ENCODE measurements at places on chromosomes 16 and 17.

DNA sequence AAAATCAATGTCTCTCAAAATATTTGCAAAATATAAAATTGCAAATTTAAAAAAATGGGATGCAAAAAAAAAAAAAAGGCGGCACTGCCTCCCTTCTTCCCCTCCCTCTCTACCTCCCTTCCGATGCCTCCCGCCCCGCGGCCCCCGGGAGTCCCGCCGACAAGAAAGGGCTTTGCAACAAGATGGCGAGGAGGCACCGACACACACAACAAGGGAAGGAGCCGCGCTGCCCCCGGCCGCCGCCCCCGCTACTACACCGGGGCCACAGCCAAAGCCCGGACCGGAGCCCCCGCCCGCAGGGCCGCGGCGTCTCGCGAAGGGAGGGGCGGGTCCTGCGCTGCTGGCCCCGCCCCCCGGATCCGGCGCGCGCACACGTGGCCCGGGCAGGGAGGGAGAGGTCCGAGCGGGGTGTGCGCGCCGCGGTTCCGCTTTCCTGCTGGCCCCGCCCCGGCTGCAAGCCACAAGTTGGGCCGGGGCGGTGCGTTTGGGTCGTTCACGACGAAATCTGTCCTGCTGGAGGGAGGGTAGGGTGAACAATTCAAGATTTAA lies at the start of gene MNT:
Gene MNT (minus strand): TSS at position 184 of the 549 bp plus-strand sequence. CDS start 348 bp downstream, outside the sequence.
- DNase-seq, result peak; percentile 46

DNA sequence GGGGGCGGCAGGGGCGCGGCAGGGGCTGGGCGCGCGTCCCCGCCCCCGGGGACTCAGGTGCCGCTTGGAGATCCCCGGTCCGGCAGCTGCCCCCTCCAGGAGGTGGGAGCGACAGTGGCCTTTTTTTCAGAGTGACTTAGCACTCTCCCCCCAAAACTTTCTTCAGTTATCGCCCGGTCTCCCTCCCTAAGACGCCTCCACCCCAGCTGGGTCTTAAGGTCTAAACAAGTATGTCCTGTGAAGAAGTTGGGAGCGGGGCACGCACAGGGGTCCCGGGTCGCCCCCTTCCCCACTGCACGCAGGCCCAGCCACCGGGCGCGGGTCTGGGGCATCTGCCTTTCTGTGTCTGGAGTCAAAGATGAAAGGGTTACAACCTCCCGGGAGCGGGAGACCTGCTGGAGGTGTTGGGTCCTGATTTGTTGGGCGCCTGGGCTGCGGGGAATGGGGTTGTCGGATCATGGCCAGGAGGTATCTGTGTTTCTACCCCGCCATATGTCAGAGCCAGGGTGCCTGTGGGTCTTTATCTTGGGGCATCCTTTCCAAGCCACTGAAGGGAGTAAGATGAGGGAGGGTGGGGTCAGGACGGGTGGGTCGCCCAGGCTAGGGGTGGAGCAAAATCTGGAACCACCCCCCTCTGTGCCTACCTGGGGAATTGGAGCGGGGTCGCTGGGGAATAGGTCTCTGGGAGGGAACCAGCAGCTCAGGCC lies 757 bp downstream of the FMNL1 start:
- DNase-seq, result no peak

DNA sequence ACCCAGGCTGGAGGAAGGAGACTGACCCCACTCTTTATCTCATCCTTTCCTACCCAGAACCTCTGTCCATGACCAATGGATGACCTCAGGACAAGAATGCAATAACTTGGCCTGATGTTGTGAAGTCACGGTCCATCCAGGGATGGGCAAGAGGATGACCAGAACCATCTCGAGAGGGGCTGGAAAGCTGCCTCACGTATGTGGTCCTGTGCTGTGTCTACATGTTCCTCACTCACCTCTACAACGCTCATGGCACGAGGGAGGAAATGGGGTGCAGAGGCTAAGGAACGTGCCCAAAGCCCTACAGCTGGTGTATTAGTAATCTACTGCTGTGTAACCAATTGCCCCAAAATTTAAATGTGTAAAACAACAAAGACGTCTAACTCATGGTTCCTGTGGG lies 7.3 kb upstream of the KCTD5 start:
- no peak for DNase-seq

- no peak for DNase-seq
These were observed 20.1 kb downstream of the YWHAE start for GRCh38 chr17:1379930-1380313.

DNA sequence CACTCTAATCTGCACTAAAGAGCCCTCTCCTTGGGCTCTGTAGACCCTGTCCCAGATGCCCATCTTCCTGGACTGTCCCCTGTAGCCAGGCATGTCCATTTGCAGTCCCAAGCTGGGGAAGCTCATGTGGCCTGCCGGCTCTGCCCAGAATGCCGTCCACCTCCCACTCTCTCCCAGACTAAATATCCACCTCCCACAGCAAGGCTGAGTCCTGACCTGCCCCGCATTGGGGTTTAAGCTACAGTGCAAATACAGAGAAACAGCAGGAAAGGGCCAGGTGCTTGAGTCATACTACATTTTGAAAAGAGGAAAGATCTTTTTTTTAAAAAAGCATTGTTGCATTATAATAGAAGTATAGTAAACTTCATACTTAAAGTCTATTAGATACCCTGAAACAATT lies 3.0 kb downstream of the ST6GALNAC2 start:
- DNase-seq, result no peak

GRCh38 chr16:57760357-57761160 lies 25.0 kb downstream of the KATNB1 start:
- no peak for DNase-seq

GRCh38 chr16:85202631-85203461 lies 90.6 kb upstream of the CIBAR2 start:
- no peak for DNase-seq

DNA sequence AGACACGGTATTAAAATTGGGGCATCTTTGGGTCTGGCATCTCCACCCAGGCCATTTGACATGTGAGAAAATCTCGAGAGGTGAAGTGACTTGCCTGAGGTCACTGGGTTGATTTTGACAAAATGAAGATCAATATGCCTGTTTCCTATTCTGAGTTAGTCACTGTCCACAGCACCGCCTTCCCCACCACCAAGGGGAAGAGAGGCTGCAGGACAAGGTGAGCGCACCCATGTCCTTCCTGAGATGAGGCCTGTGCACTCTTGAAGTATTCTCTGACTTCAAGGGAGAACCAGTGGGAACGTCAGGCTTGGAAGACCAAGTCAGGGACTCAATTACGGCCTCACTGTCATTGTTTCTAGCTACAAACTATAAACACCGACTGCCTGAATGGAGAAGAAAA lies 49.9 kb upstream of the WSB1 start:
- DNase-seq, result no peak

DNA sequence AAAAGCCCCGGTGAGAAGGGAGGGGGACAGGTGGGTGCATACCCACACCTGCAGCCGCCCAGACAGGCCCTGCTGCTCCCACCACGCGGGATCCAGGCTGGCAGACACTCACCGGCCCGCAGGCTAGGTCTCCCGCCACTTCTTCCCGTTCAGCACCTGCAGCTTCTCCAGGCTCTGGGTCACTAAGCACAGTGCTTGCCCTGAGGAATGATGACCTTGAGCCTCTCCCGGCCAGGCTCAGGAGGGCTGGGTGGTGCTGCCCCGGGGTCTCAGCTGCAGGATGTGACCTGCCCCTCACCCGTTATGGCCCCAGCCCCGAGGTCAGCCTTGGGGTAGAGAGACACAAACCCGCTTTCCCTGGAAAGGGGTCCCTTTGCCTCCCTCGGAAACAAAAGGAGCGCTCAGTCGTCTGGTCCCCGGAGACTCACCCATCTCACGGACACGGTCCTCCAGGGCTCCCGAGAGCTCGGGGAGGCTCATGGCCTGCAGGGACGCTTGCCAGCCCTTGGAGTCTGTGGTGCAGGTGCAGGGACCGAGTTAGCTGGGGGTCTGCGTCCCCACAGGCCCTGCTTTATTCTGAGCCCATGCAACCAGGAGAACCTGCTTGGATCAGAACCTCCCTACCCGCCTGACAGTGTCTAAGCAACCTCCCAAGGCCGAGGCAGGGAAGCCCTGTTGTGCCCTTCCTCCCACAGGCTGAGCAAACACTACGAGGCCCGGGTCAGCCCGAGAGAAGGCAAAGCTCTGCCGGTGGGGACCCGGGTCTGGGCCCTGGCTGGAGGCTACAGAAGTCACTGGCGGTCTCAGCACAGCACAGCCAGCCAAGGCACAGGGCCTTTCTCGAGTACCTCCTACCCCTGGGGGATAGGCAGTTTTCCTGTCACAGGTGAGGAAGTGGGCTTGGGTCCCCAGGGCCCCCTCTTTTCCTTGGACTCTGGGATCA lies 3.8 kb downstream of the NUDT16L1 start:
- DNase-seq, result no peak

- no peak for DNase-seq
These were observed 24.7 kb upstream of the TBX4 start for GRCh38 chr17:61427567-61427966.

- no peak for DNase-seq
These were observed 8.9 kb downstream of the ACOX1 start for GRCh38 chr17:75970011-75970523.

DNA sequence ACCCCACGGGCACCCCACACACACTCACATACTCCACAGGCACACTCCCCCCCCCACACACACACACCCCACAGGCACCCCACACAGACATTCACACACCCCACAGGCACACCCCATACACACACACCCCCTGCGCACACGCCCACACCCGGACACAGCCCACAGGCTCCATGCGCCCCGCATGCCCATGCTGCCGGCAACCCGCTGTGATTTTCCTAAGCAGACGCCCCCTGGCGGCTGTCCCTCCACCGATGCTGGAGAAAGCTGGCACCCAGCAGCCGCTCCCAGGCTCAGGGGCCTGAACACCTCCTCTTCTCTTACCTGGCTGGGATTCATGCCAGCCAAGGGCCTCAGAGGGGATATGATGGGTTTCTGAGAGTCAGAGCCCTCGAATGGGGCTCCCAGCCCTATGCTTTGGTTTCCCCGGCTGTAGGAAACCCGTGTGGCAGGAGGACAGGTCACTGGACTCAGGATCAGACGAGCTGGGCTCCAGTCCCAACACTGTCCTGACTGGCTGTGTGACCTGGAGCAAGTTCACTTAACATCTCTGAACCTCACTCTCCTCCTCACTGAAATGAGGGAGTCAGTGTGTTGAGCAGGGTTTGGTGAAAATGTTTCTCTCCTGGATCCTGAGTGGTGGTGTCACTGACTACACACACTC lies 19.6 kb upstream of the TNFRSF13B start:
- DNase-seq, result no peak

GRCh38 chr17:71938340-71939010 lies 182.3 kb upstream of the SOX9 start:
- no peak for DNase-seq

DNA sequence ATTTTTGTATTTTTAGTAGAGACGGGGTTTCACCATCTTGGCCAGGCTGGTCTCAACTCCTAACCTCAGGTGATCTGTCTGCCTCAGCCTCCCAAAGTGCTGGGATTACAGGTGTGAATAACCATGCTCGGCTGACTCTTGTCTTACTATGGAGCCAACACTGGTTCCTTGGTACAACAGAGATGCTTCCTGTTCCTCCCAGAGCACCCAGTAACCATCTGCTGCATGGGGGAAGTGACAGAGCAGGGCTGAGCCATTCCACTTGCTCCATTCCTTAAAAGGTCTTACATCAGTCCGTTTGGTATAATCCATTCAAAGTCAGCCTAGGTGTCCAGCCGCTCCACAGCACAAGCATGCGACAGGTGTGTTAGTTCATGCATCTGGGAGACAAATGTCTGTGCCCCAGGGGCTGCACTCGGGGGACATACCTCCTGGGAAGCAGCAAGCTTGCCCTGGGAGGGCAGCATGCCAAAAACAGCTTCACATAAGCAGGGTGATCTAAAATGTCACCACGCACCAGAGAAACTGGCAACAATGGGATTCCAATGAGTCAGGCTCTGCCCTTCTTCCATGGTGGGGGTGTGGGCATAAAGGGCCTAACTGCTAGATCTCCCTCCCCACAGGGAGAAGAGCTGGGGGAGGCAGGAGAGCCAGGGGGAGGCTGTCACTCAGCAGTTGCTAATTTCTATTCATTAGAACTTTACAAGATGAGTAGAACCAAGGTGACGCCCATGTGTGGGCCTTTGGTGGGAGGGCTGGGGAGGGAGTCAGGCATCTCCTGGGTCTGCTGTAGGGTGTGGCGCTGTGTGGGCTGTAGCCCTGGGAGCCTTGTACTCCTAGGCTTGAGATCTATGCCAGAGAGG lies 35.5 kb downstream of the PIPOX start:
- DNase-seq, result no peak

- no peak for DNase-seq
These were observed 25.6 kb downstream of the CEP95 start for GRCh38 chr17:64532409-64532808.

GRCh38 chr16:1865902-1866690 lies 5.9 kb downstream of the MEIOB start:
- no peak for DNase-seq

GRCh38 chr16:46897471-46897870 lies 13.3 kb downstream of the GPT2 start:
- DNase-seq, result no peak

GRCh38 chr17:64653985-64654355 lies 8.1 kb downstream of the SMURF2 start:
- DNase-seq, result no peak

DNA sequence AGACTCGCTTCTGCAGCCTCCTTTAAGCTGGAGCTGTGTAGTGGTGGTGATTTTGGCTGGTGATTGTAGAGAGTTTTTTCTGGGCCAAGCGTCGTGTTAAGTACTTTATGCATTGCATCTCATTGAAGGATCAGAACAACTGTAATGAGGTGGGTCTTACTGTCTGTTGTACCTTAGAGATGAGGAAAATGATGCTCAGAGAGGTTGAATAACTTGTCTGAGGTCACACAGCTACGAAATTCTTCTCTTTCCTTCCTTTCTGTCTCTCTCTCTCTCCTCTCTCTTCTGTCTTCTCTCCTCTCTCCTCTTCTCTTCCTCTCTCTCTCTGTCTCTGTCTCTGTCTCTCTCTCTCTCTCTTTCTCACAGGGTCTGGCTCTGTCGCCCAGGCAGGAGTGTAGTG lies 82.8 kb downstream of the CNGB1 start:
- DNase-seq, result no peak

GRCh38 chr16:78284957-78285434 lies 185.5 kb downstream of the WWOX start:
- no peak for DNase-seq

- no peak for DNase-seq
These were observed 420.9 kb downstream of the SHISA9 start for GRCh38 chr16:13322336-13322735.

GRCh38 chr17:63442549-63443035 lies 3.5 kb downstream of the CYB561 start:
- DNase-seq, result no peak

DNA sequence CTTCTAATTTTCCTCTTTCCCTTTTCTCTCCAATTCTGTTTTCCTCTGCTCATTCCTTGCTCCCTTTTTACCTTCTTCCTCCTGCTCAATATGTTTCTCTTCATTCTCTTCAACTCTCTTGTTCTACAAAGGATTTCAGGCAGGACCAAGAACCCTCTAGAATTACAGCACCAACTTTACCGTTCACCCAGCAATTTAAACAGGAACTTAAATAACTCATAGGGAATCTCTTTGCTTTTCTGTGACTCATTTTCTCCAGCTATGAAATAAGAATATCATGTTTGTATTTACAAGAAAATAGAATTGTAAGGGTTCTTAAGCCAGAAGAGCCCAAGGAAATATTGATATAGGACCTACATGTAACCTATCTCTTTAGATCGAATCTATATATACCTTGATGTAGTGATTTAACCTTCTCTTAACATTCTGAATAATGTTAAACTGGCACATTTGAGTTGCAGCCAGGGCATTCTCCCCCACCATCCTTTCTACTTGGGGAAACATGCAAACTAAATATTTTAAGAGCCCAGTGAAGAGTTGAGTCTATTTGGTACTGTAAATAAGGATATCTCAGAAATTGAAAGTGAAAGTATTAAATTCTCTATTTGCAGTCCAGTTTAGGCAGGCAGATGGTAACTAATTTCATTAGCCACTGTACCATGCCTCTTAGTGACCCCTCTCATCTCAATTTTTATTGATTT lies 137.0 kb downstream of the ANKFN1 start:
- DNase-seq, result no peak

Measured in NCI-H1417 treated with DMSO at 0.1 percent for 48 hours (cell line).